ENCODE measurements at places on chromosomes 7 and 10.

DNA sequence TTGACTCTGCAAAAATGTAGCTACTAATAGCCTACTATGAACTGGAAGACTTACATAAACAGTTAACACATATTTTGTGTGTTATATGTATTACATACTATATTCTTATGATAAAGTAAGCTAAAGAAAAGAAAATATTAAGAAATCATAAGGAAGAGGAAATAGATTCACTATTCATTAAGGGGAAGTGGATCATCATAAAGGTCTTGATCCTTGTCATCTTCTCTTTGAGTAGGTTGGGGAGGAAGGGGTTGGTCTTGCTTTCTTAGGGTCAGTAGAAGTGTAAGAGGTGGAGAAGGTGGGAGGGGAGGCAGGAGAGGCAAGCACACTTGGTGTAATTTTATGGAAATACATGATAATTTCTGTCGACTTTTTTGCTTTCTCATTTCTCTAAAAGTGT is 81.3 kb downstream of the NAMPT start:
- DNase-seq = no peak

- DNase-seq = peak; percentile 68
Observed at GRCh38 chr10:36675458-36675880, 449.9 kb upstream of the ANKRD30A start.

DNA sequence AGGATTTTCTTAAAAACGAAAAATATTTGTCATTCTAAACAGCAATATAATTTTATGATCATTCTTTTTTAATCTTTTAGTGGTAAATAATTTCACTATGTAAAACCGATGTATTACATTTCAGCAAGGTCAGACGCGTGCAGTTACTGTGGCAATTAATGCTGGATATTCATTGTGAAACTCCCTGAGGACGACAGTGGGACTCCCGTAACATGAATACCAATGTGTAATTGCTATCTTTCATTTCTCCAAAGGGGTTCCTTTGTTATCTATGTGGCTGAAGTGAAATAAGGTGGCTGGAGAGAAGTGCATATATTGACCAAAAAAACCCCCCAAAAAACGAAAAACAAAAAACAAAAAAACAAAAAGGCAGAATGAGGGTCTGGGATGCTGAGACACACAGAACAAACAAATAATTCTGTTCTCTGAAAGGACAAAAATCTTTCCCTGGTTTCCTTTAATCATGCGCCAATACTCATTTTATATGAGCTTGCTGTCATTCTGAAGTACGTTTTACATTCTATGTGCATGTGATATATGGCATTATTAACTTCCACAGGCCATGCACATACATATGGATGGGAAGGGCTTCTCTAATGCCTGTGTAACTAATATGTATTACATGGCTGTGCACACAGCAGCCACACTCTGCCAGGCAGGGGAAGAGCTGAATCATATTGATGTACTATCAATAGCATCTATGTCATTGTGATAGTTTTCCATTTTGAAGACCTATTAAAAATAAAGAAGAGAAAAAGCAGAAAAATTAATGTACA is 161.4 kb downstream of the RAPGEF5 start:
- DNase-seq = no peak

DNA sequence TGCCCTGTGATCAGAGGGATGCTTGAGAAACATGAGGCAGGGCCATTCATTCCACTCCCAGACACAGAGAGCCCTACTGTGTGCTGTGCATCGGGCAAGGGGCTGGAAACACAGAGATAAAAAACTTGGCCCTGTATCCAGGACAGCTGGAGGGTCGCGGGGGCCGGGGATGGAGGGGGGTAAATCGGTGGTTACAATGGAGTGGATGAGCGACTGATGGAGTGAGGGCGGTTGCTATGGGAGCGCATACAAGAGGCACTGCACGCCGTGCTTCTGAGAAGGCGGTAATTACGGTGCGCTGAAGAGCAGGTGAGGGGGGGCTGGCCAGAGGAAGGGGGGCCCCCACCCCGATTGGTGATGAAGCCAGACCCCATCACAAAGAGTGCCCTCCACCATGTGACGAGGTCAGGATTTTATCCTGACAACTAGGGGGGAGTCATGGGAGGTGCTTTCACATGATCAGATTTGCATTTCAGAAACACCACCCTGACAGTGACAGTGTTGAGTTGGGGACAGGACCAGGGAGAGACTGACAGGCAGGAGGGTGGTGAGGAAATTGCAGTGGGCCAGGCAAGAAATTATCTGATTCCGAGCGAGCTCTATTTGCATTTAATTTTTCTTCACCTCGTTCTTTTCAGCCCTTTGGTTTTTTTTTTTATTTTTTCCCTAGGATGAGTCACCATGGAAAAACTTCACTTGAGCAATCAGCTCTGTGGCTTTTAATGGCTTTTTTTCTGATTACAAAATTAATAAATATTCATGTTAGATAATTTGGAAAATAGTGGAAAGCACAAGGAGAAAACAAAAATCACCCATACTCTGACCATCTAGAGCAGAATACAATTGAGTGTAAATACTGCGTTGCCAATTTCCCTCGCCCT is 7.8 kb downstream of the CPA5 start:
- no peak for DNase-seq

DNA sequence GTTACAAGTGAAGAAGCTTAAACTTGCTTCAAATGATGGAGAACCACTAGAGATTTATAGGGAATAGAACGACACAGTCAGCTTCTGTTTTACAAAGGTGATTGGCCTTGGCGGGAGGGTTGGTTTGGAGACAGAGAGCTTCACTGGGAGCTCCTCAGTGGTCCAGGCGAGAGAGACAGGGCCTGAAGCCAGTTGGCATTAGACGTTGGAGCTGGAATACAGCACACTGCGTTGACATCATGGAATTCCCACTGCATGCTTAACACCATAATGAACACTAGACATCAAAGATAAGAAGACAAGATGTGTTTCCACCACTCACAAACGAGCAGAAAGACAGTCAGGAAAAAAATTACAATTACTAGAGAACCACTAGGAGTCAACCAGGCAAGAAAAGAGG is 67.8 kb downstream of the TBXAS1 start:
- no peak for DNase-seq

DNA sequence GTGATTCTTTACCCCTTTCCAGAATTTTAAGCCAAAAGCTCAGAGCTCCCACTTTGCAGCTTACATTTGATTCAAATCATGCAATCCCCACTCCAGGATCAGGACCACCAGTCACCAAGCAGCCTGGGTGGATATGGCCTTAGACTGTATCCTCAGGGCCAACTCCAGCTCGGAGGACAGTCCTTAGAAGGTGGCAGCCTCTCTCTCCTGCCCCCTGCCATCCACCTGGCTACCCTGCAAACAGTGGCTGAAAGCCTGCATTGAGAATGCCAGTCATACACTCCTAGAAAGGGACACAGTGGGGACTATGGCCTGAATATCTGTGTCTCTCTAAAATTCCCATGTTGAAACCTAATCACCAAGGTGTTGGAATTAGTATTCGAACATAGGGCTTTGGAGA is 50.0 kb upstream of the KCNMA1 start:
- DNase-seq = no peak

- DNase-seq = no peak
Observed at GRCh38 chr7:2666588-2667250, 21.3 kb upstream of the AMZ1 start.

GRCh38 chr7:79529881-79530235 is 76.4 kb upstream of the MAGI2 start:
- no peak for DNase-seq

- no peak for DNase-seq
Observed at GRCh38 chr7:123867225-123867624, 22.3 kb downstream of the HYAL4 start.

GRCh38 chr7:26457696-26458327 is 166.2 kb downstream of the SNX10 start:
- no peak for DNase-seq

GRCh38 chr10:125060026-125060425 is 100.3 kb downstream of the CTBP2 start:
- DNase-seq = no peak

- DNase-seq = no peak
Observed at GRCh38 chr10:100779329-100779728, 33.9 kb downstream of the PAX2 start.

DNA sequence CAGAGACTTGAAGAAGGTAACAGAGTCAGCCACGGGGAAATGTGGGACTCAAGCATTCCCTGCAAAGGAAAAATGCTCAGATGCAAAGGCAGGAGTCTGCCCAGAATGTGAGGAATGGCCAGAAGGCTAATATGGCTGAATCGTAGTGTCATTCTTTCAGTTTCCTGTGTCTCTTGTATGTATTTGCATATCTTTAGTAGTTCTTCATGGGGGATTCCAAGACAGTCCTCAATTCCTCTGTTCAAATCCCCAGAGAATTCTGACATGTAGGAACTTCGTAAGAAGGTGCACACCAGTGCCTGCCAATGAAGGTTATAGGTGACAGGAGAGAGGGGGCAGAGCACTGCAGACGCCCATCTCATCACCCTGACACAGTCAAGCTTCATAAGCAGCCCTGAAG is 154.4 kb downstream of the CACNB2 start:
- no peak for DNase-seq

GRCh38 chr7:723541-723940 is 3.0 kb upstream of the DNAAF5 start:
- DNase-seq = no peak

DNA sequence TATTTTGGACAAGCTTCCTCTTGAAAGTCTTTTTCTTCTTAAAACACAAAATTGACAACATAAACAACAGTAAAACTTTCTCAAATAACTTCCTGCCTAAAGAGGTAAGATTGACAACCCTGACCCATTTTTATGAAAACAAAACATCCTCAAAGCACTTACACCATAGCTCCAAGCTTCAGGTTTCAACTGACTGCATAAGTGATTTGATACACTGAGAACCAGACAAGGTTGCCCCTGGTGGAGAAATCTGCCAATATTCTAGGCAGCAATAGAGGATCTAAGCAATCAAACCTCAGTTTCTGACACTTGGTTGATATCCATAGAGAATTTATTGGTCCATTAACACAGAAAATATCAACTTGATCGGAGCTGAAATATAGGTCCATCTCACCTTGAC is 147.8 kb downstream of the ELAPOR2 start:
- DNase-seq = no peak

- DNase-seq = no peak
Observed at GRCh38 chr7:151925446-151926335, 30.6 kb upstream of the GALNTL5 start.

GRCh38 chr10:14774797-14775196 is at the start of gene FAM107B:
FAM107B (minus strand) TSS chr10:14774897; CDS start chr10:14774663, 234 bp downstream.
- DNase-seq = no peak

DNA sequence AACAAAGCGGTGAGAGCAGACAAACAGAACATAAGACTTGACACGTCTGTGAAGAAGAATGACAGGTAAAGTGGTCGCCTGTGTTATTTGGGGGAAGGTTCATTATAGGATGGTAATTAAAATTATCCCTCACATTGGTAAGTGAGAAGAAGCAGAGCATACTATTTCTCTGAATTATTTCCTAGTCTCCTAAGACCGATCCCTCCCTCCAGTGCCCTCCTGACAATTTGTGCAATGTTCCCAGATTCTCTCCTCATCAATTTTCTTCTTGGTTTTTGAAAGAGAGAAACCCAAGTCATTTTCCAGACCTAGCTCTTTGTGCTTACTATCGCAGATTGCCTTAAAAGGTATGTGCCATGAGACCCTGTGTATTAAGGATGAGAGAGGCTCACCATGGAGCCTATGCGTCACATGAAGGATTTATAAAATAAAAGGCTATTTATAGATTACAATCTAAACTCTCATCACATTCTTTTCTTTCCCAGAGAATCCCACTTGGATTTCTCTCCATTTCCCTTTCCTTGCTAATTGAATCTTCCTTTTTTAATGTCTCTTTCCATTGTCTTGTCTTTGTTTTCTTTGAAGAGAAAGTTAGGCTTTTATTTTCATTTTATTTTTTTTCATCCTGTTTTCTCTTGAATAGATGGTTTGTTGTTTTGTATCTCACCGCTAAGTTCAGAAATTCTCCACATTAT is 112.0 kb downstream of the PPP1R3A start:
- no peak for DNase-seq

DNA sequence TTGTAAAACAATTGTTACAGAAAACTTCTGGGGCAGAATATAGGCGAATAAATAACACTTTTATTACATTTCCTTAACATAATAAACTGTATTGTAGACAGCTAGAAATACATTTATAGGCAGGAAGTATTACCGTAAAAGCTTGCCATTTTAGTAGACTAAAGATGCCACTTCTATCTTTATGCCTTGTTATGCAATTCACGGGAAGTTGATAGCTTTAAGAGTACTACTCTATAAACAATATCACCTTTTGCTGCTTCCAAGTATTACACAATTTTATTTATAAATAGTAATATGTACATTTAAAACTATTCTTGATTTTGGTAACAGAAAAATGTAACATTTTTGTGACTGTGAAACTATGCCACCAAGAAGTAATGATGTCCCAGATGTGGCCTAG is 37.9 kb downstream of the PALS2 start:
- no peak for DNase-seq

- no peak for DNase-seq
Observed at GRCh38 chr10:29826221-29826620, 191.4 kb upstream of the SVIL start.

DNA sequence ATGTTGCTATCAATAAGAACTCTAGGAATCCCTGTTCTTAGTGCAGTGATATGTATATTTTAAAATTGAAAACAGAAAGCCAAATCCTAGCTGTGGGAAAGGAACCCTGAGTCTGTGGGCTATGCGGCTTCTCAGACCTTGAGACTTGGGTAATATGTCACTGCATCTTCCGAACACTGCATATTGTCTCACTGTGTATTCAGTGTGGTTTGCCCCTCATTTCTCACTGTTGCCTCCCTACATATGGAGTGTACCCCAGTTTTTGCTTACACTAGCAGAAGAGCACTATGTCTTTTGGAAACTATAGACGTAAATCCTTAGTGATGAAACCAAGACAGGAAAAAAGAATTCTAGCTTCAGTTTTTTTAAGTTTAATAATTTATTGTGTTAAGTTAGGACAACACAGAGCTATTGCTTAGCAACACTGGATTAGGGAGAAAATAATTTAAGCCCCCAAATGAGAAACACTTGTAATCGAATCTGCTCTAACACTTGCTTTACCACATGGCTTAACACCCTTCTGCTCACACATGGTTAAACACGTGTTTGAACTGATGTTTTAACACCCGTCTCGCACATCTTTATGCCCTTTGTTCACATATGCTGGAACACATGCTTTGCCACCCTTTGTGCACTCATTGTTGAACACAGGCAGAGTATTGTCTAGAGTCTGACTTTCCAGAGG is 251.3 kb downstream of the VTI1A start:
- DNase-seq = no peak

- DNase-seq = no peak
Observed at GRCh38 chr7:155209478-155210319, 88.0 kb upstream of the INSIG1 start.

- DNase-seq = no peak
Observed at GRCh38 chr7:105685161-105685560, 103.9 kb upstream of the EFCAB10 start.

DNA sequence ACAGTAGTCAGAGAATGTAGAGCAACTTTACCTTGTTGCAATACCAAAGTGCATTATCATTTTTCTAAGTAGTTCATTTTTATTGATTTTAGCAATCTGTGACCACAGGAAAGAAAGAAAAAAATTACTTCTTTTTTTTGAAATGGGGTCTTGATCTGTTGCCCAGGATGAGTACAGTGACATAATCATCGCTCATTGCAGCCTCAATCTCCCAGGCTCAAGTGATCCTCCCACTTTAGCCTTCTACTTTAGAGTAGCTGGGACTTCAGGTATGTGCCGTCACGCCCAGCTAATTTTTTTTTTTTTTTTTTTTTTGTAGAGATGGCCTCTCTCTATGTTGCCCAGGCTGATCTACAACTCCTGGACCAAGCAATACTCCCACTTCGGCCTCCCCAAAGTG is 11.4 kb upstream of the OAT start:
- DNase-seq = no peak

- no peak for DNase-seq
Observed at GRCh38 chr10:49169776-49170175, 18.4 kb downstream of the TMEM273 start.

Data from AG09319 (cell line).